ENCODE measurements at places on chromosomes 7 and 10.
A peak's percentile ranks its signal among the peaks of the same experiment; 100 is the strongest.

DNA sequence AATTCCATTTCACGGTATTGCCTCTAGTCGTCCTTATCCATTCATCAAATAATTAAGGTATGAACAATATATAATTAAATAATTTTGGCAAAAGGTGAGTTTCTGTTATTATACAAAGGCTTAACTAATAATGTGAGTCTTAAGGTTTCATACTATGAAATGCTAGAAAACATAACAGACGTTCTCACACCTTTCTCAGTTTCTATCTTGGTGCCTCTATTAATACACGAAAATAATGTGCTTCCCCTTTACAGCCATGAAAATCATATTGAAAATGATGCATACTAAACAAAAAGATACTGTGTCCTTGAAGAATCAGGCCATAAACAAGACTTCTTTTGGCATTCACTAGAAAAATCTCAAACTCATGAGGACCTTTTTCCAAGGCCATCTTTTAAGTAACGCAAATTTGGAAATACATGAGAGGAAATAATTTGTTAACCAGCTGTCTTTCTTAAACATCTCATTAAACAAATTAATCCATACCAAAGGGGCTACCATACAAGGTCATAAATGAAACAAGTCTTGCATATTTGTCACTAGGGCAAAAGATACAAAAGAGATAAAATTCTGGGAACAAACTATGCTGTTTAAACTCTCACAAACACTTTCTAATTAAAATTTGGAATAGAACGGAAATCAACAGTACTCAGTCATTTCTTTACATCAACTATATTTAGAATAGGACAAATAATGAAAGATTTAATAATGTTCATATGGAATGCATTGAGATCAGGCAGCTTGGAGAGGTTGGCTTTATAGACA lies 53.9 kb upstream of the CAV2 start:
- no peak for DNase-seq

DNA sequence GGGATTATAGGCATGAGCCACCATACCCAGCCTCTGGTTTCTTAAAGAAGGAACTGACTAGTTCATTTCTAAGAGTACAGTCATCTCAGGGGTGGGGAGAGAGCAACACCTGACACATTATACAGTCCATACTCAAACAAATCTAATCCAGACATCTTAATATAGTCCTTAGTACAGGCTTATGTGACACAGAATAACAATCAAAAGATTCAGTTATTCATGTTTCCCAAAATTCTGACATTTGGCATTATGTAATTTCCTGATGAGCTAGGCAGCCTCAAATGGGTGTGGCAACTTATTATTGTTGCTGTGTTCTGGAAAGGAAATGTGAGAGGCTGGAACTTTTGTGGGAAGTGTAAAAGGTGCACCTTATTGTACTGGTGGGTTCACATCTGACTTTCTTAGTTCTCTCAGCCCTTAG lies 116.3 kb downstream of the WDFY4 start:
- no peak for DNase-seq

DNA sequence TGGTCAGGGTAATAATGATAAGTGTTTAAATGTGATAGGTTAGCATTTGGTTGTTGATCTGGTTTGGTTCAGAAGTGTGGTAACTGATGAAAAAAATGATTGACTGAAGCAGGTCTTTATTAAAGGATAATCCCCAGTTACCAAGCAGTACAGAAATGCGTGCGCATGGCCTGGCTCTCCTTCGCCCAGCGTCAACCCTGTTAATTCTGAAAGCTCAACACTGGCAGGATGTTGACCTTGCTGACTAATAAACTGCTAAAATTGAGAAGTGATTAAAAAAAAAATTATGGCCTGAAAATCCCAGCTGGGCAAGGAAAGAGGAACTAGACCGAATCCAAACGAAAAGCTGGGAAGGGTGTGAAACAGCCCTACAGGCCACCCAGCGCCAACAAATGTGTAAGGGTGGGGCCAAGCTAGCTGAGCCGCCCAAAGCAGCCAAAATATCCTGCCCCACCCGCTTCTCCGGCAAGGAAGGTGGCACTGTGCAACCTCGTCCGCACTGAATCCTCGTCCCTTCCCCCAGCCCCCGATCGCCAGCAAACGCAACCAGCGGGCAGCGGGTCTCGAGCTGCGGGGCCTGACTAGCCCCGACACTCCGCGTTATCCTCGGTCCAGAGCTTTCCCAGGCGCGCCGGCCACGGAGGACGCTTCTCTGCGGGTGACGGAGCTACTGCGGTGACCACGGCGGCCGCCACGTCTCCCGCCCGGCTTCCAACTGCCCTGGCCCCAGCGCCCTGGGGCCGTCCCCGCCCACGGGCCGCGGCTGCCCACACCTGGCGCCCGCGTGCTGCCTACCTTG lies 561 bp downstream of the SHTN1 start:
- DNase-seq = no peak

GRCh38 chr10:7788639-7789286 lies 786 bp downstream of the ATP5F1C start:
- no peak for DNase-seq

- DNase-seq = no peak
These were observed 61.5 kb downstream of the PDSS1 start for GRCh38 chr10:26759008-26759407.

- DNase-seq = no peak
These were observed 103.6 kb upstream of the PDSS1 start for GRCh38 chr10:26593896-26594295.

- no peak for DNase-seq
These were observed 32.7 kb upstream of the FZD8 start for GRCh38 chr10:35674843-35675242.

DNA sequence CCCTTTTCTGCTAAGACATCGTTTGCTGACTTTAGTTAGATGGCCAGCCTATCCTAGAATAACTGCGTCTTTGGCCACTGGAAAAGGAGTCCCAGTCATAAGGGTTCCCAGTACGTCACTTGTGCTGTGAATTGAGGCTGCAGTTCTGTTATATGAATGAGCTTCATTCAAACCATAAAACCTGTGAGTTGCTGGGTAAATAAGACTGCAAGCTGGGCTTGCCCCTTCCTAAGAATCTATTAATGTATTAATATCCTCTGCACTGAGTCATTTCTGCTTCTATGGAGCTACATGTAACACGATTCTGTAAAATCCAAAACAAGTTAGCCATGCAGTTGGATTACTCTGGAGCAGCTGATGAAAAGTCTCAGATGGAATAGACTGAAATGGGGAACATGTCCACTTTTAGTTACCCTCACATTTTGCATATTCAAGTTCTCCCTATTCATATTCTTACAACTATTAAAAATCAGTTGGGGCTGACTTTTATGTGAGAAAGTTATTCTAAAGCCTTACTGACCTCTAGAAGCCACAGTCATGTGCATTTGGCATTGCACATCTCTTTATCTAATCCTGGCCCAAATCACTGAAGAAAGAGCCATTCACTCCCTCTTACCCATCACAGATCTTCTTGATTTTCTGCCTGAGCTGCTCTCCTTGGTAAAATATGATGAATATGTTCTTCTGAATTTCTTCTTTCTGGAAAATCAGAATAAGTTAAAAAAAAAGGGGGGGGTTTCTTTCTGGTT lies 41.8 kb upstream of the TMEM213 start:
- DNase-seq = no peak

GRCh38 chr7:40489844-40490602 lies 355.2 kb downstream of the SUGCT start:
- DNase-seq = no peak

GRCh38 chr10:93065675-93066543 lies 5.3 kb downstream of the CYP26C1 start:
- DNase-seq = no peak

- DNase-seq = no peak
These were observed 13.6 kb downstream of the TBATA start for GRCh38 chr10:70771311-70772194.

- no peak for DNase-seq
These were observed 305.5 kb downstream of the C7orf25 start for GRCh38 chr7:42606193-42606905.

DNA sequence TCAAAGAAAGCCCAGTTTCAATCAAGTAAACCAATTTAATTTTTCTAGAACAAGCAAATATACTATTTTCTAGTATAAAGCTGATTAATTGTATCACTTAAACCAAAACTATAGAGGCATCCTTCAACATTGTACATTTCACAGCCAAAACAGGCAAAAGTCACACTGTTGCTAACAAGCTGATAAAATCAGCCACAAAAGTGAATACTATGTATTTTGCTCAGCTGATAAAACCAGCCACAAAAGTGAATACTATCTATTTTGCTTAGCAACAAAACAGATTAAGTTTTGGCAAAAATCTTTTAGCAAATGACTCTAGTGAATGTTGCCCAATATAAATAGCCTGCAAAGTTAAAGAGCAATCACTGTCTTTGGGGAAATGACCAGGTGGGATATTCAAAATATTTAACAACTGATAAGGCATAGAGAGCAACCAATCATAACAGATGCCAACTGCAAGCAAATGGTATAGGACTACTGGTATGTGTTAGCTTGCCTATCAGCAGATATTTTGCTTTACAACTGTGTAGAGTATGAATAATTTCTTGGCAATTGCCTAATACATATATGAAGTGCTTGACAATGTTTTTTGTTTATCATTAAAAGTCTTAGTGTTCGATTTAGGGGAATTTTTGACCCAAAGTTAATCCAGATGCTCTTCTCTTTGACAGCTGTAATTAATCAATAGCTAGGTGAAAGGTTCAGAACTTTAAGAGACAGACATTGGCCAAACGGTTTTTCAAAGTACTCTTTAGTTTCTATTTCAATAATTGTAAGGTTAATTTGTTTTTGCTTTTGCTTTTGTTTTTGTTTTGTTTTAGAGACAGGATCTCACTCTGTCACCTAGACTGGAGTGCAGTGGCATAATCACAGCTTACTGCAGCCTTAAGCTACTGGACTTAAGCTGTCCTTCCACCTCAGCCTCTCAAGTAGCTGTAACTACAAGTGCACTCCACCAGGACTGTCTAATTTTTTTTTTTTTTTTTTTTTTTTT lies 44.4 kb upstream of the SP4 start:
- DNase-seq = no peak

DNA sequence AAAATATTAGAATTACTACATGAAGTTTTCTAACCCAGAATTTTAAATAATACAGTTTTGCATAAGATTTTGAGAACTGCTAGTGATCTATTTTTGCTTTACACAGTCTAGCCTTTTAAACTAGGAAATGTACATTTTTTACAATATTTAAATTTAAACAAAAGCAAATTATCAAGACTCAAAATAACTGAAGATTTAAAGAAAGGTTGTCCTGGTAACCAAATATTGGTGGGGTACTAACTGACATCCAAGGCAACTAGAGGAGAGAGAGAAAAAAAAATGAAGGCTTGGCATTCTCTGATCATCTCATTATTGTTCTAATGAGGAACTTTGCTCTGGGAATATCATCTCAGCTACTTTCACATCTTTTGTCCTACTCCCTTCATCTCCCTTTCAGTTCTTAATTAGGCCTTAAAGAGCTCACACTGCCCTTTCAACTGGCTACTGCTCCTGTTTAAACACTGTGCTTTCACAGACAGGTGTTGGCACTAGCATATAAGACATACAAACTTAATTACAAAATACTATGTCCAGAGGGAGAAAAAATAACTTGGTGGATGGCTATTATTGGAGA lies 33.7 kb downstream of the RAB11FIP2 start:
- no peak for DNase-seq

- no peak for DNase-seq
These were observed 88.8 kb upstream of the TNS3 start for GRCh38 chr7:47670729-47671128.

- no peak for DNase-seq
These were observed 27.3 kb upstream of the CYP2C19 start for GRCh38 chr10:94735197-94735596.

GRCh38 chr7:3188946-3189345 lies 112.1 kb upstream of the SDK1 start:
- DNase-seq = no peak

GRCh38 chr10:123496996-123497660 lies 169.0 kb upstream of the GPR26 start:
- DNase-seq = no peak

DNA sequence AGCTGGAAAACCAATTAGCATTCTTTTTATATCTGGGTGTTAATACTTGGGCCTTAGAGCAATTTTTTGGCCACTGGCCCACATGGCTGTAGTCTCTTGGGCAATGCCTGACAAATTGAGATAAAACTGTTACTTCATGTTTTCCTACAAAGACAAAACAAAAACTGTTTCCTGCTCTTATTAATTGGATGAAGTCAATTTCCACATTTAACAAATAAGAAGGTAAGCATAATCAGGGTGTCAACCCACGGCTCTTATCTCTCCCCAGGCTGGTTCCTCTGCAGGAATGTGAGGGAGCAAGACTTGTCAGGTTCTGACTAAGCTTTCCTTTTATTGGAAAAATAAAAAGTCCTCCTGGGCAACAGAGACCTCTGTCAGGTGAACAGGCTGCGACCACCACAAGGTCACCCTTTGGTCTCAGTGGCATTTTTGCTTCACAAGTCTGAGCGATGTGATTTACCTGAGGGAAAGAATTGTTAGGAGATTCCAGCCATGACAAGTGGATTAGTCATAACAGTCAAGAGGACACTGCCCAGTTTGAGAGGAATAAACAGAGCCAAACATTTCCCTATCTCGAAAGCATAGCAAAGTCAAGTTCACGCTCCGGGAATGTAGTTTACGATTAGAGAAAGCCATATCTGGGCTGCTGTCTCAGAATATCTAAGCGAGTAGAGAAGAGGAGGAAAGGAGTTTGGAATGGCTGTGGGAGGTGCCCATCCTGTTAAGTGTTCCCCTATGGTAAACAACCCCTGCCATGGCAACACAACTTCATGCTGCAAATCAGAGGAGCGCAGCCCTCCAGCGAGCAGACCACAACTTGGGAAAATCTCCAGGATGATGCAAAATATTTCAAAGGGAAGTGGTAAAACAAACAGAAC lies 144.4 kb downstream of the TES start:
- peak; percentile 11 for DNase-seq

DNA sequence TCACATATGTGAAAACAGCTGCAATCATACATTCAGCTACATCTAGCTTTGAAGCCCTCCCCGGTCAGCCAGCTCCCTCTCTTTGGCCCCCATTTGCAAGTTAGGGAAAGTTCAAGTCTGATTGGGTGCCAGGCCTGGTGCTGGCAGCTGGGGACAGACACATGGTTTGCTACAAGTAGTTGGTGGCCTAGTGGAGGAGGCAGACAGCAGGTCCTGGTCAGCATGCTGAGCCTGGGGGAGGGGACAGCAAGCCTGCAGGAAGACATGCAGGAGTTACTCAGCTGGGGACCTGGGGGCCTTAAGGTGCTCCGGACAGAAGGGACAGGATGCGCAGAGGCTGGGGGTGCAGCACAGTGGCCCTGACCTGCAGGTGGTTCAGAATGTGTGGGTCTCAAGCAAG lies 956.9 kb upstream of the ZNF722 start:
- DNase-seq = no peak

DNA sequence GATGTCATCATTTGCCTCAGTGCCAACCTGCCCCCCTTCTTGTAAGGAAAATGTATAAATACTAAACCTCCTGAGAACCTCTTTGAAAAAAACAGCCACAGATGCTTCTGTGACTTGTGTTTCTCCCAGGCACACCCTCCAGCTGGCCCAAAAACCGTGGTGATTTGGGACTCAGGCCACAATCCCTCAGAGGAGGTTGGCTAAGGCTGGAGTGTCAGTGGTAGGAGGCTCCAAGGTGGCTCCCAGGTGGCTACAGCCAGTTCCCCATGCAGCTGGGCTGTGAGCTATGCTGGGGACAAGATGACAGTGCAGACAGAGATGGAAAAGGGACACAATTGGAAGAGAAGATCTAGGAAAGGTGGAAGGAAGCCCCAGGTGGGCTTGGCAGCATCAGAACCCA lies 104.7 kb downstream of the CPXM2 start:
- no peak for DNase-seq

Data from GOT3 (cell line).